ENCODE measurements at places on chromosomes 7 and 10.

DNA sequence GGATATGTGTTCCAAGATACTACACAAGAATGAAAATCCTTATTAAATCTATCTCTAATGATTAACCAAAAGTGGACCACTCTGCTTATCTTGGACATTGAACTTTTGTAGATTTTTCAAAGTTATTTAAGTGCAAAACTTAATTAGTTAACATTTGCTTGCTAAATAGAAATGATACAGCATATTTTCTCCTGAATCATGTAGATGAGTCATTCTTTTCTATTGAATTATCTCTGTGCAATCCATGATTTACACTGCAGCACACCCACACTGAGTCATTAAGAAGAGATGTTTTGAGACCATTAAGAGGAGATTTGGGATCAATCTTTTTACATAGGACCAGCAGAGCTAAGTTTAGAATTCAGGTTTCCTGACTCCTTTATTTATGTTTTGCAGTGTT lies 6.6 kb upstream of the ABCC2 start:
- DNase-seq = no peak

- DNase-seq = no peak
These were observed 3.9 kb upstream of the HOXA2 start for GRCh38 chr7:27106181-27106900.

- DNase-seq = no peak
These were observed 116.2 kb downstream of the JAZF1 start for GRCh38 chr7:28064437-28064836.

DNA sequence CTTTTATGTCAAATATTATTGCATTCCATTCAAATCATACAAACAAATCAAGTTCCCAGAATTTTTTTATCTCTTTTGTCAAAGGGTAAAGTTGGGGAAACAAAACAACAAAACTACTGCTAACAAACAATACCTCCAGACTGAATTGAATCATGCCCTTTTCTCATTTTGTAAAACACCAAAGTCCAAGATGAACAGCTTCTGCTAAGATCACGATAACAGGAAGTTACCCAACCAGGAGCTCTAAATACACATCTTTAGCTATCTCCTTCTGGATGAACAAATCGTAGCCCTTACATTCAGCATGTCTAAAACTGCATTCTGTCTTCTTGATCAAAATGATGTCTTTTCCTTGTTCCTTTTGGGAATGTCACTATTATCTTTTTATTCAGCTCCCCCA lies 97.4 kb downstream of the CTTNBP2 start:
- no peak for DNase-seq

- no peak for DNase-seq
These were observed 135.9 kb downstream of the ZMYND11 start for GRCh38 chr10:271201-271600.

- DNase-seq = no peak
These were observed 565 bp downstream of the ATP5MK start for GRCh38 chr10:103395754-103396066.

GRCh38 chr10:92662848-92663247 lies 26.9 kb upstream of the HHEX start:
- DNase-seq = no peak

GRCh38 chr10:112261281-112261822 lies 21.8 kb upstream of the TECTB start:
- DNase-seq = no peak

DNA sequence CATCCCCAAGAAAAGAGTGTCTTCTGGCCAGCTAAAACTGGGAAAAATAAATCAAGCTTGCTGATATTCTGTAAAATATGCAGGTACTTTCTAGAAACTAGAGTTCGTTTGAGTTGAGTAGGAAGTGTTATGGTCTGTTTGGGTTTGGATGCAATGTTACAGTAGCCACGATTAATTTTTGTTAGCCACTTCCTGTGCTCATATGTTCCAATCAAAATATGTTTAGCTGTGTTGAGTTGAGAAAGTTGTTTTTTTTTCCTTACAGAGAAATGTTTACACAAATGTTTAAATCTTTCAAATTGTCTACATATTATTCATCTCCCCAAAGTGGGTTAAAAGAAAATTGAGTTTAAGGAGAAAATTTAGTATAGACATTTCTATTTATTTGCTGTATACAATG lies 11.3 kb upstream of the LAMB1 start:
- no peak for DNase-seq

GRCh38 chr10:71531485-71532446 lies 135.0 kb downstream of the CDH23 start:
- DNase-seq = no peak

- no peak for DNase-seq
These were observed 11.3 kb upstream of the HABP2 start for GRCh38 chr10:113541549-113541927.

DNA sequence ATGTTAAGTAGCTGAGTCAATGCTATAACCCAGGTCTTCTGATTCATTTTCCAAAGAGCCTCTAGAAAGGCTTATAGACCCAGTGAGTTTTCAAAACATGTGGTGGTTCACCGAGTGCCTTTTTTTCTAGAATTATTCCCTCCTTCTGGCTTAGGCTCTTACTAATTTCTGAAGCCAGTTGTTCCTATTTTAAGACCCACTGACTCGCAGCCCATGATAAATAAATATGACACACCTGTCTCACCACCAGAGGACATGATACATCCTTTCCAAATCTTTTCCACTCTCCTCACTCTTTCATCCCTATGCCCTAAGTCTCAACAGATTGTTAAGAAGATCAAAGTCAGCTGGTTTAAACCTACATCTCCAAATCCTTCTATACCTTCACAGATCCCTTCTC lies 126.0 kb upstream of the WNT16 start:
- DNase-seq = no peak

GRCh38 chr10:125148528-125148927 lies 11.8 kb downstream of the CTBP2 start:
- no peak for DNase-seq

DNA sequence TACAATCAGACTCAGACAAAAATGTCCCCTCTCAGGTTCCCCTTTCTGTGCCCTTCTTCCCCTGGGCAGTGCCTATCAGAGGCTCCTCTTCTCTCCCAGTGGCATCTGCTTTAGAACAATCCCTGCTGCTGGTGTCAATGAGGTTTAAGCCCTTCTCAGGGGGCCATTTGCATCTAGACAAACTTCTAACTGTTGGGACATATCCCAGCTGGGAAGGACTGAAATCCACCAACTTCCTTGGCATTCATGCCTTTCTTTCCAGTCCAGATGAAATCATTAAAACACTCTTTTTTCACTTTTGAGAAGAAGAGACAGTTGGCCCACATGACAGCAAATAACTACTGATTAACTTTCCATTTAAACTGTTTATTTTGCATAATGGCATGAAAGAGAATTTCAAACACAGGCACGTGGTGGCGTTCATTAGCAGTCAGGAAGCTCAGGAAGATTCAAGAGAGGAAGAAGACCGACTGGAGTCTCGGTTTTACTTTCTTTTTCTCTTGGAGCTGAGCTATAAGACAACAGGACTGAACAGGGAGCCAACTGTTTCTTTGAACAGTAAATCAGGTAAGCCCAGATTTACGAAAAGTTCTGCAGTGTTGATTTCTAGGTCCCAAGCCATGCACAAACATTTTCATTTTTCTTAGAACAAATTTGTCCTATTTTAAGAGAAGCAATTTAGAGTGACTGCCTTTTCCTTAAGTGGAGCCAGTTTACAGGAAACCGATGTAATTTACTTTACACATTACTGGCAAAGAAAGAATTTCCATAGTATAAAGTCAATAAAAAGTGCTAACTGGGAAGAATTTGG lies at the start of gene GIMAP2:
GIMAP2 (plus strand) TSS at position 488 of the 811 bp plus-strand sequence. CDS start 1,354 bp downstream, outside the sequence.
- no peak for DNase-seq

GRCh38 chr10:102438374-102438773 lies 6.0 kb upstream of the CUEDC2 start:
- DNase-seq = no peak

DNA sequence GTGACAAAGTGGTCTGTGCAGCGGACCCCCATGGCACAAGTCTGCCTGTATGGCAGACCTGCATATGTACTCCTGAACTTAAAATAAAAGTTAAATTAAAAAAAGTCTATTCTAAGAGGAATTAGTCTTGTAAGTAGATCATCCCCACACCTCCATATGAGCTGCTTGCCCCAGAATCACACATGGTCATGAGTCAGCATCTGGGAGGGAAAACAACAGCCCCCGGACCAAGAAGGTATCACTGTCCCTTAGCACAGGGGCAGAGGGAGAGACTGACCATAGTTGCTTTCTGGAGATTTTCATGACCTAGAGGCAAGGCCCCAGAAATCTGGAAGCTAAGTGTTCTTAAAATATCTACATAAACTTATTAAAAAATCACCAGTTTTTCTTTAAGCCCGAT lies 86.6 kb upstream of the PDK4 start:
- no peak for DNase-seq

DNA sequence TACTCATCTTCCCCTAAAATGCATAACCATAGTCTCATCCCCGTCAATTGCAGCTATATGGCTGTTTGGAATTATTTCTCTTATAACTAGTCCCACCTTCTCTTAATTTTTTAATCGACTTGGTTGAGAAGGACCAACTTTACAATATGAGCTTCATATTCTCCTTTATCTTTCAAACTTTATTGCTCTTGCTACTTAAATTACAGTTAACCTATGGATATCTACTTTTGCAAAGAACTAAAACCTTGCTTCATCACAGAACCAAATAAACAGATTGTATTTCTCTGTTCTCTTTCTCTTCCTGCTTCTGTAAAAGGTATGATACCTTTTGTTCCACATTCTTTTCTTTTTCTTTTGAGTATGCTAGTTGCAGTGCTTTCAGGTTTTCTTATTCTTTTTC lies 6.1 kb downstream of the CREM start:
- DNase-seq = no peak

Data from breast epithelium (tissue), 4 donors.